ENCODE measurements at places on chromosomes 1 and 21.

GRCh38 chr1:175922254-175922881 lies 179.0 kb upstream of the TNR start:
- no peak for DNase-seq

GRCh38 chr1:211932231-211932932 lies 101.8 kb upstream of the LPGAT1 start:
- DNase-seq = no peak

DNA sequence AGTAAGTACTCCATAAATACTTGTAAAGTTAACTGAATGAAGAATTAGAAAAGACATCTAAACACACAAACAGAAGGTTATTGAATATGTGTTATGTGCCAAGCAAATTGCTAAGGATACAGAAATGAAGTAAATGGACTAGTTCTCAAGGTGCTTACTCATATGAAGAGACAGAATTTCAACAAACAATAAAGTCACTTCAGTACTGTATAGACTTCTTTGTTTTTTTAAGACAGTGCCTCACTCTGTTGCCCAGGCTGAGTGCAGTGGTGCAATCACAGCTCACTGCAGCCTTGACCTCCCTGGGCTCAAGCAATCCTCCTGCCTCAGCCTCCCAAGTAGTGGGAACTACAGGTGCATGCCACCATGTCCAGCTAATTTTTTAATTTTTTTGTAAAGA lies 57.3 kb downstream of the SERBP1 start:
- DNase-seq = no peak

- no peak for DNase-seq
Measured at GRCh38 chr1:196459383-196459782, 148.9 kb downstream of the KCNT2 start.

DNA sequence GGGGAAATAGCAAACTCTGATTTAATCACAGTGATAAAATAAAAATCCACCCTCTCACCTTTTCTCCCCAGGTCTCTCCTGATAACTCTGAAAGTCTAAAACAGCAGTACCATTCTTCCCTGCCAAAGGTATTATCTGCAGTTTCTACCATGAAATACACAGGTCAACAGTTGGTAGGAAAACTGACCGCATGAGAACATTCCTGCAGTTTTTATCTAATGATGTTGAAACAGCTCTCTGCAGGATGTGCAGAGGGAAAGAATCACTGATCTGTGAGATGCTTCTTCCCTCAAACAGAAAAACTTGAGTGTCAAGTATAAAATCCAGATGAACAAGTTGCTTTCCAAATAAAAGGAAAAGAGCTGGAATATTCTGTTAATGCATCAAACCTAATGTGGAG lies 39.1 kb downstream of the KCNJ6 start:
- DNase-seq = no peak

GRCh38 chr1:87535551-87535950 lies 206.9 kb downstream of the LMO4 start:
- DNase-seq = no peak

DNA sequence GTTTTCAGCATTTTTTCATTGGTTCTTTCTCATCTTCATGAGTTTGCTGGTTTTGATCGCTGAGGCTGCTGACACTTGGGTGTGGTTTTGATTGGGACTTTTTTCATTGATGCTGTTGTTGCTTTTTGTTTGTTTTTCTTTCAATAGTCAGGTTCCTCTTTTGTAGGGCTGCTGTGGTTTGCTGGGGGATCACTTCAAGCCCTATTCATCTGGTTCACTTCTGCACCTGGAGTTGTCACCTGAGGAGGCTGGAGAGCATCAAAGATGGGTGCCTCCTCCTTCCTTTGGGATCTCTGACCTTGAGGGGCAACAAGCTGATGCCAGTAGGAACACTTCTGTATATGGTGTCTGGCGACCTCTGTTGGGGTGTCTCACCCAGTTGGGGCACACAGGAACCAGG lies 1279.9 kb upstream of the TMPRSS15 start:
- no peak for DNase-seq

DNA sequence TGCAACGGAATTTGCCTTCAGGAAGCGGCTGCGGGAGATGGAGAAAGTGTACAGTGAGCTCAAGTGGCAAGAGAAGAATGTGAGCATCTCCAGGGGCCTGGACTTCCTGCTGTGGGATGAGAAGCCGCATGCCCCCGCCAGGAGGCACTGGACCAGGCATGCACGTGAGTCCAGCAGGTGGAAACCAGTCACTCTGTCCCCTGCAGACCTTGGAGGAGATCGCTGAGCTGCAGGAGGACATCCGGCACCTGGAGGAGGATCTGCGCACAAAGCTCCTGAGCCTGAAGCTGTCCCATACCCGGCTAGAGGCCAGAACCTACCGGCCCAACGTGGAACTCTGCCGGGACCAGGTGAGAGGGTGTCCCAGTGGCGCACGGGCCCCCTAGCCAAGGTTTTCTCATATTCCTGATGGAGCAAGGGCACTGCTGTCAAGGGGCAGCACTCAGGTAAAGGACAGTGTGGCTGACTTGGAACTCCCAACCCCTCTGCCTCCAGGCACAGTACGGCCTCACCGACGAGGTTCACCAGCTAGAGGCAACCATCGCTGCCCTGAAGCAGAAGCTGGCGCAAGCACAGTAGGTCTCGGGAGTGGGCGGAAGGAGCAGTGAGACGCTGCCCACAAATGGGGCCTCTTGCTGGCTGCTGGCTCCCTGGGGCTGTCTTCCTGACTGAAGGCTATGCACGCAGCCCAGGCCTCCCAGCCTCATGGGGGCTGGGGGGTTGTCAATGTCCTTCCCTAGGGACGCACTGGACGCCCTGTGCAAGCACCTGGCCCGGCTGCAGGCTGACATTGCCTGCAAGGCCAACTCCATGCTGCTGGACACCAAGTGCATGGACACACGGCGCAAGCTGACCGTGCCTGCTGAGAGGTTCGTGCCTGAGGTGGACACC lies 1.2 kb upstream of the ADPRS start:
- no peak for DNase-seq

DNA sequence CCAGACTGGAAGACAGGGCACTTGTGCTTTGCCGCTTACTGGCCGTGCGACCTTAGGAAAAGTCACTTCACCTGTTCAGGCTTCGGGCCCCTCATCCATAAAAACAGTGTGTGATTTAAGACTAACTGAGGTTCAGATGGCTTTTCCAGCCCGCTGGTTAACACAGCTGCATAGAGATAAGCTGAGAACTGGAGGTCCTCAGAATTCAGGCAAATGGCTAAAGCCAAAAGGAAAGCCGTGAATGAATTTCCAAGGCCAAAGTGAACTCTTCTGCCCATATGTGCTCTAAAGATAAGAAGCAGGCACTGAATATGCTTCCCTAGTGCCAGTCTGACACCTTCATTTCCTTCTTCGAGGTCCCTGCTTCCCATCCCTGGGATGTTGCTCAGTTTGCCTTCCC lies 23.5 kb upstream of the SARS1 start:
- DNase-seq = no peak

Data from eye (tissue), 1 donor.